ENCODE measurements at places on chromosomes 6 and 20. TPM values are rescaled to one million over a fixed set of nuclear protein-coding genes. Genes with fewer than 3 reads are reported as not detected.

- no peak for DNase-seq
These were observed 17.3 kb upstream of the CITED2 start for GRCh38 chr6:139391709-139392108.

GRCh38 chr20:1883986-1884385 lies 11.2 kb upstream of the SIRPA start:
- no peak for DNase-seq

DNA sequence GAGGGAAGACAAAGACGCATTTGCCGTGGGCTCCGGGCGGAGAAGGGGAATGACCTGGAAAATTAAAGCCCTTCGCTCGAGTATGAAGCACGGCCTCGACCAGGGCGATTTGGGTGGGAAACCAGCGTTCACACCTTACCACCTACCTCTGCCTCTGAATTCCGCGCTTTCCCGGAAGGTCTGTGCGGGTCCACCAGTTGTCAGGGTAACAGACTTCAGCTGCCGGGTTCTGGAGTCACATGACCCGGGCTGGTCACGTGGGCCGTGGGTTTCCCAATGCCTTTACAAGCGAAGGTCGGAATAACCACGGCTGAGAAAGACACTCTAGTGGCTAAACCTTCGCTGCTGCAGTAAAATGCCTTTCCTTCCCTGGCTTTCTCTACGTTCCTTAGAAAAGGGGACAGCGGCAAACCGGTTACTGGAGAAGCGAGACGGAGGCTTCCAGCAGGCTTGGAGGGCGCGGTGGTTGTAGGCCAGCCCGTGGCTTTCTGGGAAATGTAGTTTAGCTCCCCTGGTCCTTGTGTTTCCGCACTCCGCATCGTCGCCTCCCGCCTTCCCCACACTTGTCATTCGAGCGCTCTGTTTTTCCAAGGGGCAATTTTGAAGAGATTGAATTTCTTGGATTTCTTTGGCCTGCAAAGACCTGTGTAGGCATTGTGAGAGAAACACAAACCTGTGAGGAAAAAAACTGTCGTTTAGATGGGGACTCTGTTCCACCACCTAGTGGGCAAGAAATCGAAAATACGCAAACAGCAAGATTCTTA lies at the start of gene CEP162:
Gene CEP162 (minus strand): TSS at position 210 of the 764 bp plus-strand sequence. CDS start 1,250 bp downstream, outside the sequence.
- peak; percentile 96 for DNase-seq

DNA sequence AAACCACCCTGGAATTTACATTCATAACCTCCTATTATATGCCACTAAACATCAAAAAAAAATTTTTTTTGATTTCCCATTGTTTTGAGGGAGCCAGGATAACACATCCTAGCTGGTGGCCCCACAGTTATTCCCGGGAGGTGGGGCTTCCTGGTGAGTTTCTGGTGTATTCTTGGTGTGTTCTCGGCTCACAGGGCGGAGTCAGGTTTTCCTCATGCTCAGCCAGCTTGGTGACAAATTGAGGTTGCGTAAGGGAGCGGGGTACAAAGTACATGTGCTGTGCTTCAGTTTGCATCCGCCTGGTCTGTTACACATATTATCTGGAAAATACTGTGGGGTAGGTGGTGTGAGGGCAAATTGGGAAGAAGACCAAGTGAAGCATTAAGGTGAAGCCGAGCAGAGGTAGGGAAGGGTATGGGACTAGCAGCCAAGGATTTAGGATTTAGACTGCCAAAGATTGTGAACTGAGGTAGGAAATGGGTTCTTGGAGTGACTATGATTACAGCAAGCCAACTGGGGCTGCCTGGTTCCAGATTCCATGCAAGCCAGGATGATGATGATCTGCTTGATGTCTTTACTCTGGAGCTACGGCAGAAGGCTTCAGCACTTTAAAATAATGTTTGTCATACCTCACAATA lies 46.2 kb upstream of the EEF1A1 start:
- DNase-seq, result no peak

The DAAM2 gene
- 61.9 TPM for total RNA-seq

The SLPI gene
- 95.5 TPM for total RNA-seq
